GDM1 (cell line): ENCODE measurements at places on chromosomes 6 and 20.

DNA sequence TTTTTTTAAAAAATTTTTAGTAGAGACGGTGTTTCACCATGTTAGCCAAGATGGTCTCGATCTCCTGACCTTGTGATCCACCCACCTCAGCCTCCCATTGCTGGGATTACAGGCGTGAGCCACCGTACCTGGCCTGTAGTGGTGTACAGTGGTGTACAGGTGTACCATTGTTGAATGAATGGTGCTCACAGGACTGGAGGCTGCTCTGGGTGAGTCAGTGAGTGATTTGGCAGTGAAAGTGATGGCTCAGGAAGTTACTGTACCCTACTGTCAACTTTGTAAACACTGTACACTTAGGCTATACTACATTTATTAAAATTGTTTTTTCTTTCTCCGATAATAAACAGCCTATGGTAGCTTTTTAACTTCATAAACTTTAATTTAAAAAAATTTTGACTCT, 122.8 kb upstream of the EEF1E1 start:
- no peak for DNase-seq

- DNase-seq, result no peak
These were observed 637.1 kb upstream of the CITED2 start for GRCh38 chr6:140011537-140011936.

GRCh38 chr20:45268531-45268930, 14.2 kb upstream of the SLPI start:
- DNase-seq, result no peak

GRCh38 chr6:154295733-154296132, 60.9 kb downstream of the IPCEF1 start:
- DNase-seq, result no peak

GRCh38 chr6:116136933-116137340, 11.0 kb upstream of the COL10A1 start:
- DNase-seq, result no peak

GRCh38 chr6:3427687-3428085, 29.2 kb downstream of the SLC22A23 start:
- no peak for DNase-seq

- no peak for DNase-seq
These were observed 8.0 kb upstream of the L3MBTL3 start for GRCh38 chr6:130010387-130010786.

DNA sequence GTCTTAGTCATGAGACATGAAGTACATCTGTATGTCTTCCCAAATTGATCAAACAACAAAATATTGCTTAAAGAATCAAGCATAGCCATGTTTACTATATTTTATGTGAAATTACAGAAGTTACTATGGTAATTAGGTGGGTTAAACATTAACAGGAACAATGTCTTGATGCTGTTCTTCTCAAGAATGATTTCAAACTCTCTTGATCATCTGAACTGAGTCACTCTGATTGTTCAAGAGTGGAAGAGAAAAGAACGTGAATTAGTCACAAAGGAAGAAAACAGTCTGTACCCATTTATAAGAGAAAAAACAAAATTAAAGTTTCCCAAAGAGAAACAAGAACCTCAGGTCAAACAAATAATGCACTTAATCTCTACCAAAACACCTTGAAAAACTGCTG, 62.2 kb upstream of the NUP153 start:
- DNase-seq, result no peak

DNA sequence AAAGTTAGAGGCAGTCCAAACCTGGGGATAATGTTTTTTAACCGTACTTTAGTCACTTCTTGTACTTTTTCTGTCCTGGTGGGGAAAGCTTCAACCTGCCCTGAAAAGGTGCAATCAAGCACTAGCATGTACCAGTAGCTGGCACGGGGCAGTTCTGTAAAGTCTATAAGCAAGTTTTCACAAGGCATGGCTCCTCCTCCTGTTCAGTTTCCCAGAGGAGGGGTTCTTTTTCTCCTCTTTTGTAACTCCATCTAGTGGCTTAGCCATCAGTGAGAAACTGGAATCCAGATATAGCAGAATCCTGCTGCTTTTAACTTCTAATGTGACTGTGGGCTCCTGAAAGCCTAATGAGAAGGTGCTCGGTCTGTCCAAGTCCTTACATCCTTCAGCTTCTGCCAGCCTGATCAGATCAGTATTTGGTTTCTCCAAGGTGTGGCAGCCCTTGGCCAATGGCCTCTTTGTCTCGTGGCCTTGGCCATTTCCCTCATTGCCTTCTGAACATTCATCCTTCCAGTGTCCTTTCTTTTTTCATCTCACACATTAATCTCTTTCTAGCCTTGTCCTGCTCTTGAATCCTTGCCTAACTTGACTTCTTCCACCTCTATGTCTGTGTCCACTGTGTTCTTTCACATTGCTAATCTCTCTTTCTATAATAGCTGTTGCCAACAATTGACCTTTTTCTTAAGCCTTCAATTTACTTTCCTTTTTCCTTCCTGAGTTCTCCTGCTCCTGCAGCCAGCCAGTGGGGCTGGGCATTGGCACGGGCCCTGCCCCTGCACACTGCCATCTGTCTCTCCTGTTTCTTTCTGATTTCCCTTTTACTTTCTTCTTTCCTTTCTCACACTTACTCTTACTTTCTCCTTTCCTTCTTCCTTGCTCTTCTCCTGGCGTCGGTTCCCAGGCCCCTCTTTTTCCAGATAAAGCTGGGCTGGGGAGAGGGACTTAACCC, 222.0 kb upstream of the SYNCRIP start:
- no peak for DNase-seq

DNA sequence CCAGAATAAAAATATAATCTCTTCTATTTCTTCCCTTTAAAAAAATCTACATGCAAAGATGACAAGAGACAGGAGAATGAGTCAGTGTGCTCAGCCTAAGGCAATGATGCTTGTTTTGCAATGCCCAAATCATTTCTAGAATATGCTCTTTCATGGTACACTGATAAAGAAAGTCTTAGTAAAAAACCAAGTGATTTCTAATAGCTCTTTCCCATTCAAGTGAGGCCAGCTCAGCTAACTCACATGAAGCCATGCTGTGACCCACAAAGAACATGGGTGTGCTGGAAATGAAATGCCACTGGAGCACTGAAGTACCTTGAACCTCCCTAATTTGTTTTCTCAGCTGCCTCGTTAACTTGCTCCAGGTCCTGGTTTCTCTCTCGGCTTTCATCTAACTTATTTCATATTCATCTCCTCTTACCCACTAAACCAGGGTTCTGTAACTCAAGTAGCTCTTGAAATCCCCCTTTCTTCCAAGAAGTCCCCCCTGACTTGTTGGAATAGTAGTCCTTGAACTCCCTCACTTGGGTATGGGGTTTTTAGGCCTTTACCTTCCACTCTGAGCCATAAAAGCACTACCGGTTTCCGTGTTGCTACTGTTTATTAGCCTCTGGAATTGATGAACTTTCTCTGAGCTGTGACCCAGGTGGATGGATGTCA, 92.7 kb downstream of the IRF4 start:
- no peak for DNase-seq

DNA sequence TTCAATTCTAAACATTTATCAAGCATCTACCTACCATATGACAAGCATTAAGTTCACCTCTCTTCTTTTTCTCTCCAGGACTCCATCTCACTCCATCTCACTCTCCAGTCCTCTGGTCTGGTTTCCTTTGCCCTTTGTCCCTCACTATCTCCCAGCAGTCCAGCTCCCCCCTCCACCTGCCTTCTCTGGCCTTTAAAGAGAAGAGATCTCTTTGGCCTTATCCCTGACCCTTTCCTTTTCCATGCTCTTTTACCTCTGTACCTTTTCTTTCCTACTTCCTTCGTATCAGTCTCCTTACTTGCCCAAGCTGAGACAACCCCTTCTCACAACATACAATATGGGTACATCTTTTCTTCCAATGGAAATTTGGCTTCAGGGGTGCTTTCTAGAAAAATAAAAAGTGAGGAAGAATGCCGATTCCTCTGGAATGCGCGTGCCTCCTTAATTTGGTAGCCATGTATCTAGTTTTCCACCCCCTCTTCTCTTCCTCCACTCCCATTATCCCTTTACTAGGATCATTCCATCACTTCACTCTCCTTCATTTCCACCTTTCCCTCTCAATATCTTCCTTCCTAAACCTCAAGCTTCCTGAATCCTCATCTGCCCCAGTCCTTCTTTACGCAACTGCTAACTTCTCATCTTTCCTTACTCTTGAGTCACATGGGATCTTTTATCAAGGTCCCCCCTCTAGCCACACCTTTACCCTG, 745 bp upstream of the AGPAT1 start:
- DNase-seq, result no peak

DNA sequence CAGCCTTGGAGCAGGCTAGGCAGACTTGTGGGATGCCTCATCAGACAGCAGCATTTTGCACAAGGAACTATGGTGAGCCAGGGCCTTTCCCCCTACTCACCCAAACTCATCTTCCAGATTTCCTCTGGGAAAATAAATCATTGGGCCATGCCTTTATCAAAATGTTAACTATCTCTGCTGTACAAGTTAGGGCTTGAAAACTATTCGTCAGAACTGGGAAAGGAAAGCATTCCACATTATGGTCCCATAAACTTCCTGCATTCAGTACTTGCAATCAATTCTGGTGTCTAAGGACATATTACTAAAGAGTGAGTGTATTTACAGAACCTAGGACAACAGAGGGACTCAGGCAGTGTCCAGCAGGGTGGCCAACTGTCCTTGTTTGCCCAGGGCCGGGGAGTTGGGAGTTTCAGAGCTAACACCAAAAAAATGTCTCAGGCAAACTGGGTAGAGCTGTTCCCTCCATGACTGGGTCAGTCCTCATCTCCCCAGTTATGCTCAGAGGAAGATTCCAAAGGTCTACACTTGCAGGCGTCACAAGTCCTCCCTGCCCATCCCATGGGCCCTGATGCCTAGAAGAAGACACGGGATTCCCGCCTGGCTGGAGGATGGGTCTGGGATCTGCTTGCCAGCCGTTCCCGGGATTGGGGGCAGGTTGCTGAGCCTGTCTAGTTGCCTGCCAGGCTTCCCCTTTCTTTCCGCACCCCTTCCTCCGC, 72.2 kb downstream of the SLC22A3 start:
- no peak for DNase-seq

- DNase-seq, result no peak
These were observed 77.9 kb upstream of the ID4 start for GRCh38 chr6:19759117-19759880.

GRCh38 chr6:132811276-132811675, 3.1 kb upstream of the RPS12 start:
- DNase-seq, result no peak

DNA sequence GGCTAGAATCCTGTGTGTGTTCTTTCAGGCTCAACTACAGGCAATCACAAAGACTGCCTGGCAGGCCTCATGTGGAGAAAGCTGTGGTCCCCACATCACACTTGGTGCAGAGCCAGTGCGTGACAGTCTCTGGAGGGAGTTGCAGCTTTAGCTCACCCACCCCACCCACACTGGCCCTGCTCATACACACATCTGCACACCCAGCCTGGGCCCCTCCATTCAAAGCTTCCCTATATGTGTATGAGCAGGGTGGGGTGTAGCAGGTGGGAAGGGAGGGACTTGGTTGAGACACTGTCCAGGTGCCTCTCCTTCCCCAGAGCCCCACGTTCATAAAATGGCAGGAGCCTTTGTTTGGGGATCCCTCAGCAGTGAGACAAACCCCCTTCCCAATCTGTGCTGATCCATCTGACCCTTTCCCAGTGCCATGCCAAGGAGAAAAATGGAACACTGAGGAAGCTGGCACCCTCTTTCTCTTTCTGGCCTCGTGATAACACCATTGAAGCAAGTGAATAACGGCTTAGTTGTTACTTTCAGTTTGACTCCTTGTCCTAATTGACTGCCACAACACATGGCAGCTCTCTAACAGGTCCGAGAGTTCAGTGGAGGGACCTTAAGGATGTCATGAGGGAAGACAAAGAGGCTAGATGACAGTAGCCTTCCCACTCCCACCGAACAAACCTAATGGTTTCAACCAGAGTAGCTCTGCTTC, 53.8 kb upstream of the NRSN1 start:
- DNase-seq, result no peak

- DNase-seq, result no peak
These were observed 432.2 kb downstream of the HTR1B start for GRCh38 chr6:77030929-77031674.

- no peak for DNase-seq
These were observed 31.2 kb downstream of the SNAP25 start for GRCh38 chr20:10249822-10250221.

DNA sequence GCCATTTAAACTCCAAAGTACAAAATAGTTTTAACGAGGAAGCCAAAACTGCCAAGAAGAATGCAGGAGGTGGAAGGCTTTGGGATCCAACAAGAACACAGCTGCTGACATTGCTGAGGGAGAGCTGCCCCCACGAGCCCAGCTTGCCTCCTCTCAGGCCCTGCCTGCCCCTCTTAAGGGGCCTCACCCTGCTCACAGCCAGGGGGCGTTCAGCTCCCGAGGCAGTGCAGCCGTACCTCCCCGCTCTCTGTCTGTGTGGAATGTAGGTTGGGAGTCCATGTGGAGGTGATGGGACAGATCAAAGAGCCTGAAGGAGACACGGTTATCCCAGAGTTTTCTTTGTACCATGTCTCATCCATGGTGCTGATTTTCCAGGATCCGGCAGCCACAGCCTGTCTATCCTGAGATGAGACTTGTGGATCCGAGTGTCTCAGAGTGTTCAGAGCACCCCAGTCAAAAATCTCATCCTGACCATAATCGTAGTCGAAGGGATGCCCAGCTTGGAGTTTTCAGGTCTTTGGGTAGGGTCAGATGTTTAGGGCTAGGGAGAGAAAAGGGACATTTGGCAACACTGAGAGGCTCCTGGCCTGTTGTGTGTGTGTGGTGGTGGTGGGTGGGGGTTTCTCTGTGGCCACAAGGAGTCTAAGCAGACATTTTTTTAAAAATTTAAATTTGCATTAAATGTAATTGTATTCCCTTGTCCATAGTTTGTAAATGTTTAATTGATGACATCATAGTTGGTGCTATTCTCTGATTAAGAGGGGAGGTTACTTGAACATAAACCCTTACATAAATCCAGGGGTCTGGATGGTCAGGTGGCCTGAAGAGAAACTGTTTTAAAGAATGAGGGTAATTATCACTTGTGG, 111.4 kb upstream of the CLDN20 start:
- DNase-seq, result no peak

DNA sequence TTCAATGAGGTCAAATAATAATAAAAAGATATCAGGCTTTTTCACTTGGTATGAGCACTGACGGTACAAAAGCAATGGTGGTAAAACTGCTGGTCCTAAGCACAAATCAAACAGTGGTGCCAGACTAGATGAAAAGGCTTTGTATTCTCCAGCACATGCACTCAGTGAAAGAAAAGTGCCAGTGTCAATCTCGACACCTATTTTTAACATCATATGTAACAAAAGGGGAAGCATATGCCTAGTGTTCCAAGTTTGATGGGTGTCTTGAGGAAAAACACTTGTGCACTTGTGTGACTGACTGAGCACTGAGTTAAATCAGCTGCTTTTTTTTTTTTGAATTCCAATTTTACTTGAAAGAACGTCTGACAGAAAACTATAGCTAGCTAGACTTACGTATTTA, 27.3 kb downstream of the MED23 start:
- DNase-seq, result no peak

GRCh38 chr20:13147071-13147963, 73.8 kb upstream of the ISM1 start:
- DNase-seq, result no peak
